OCI-M1 (cell line): ENCODE measurements at places on chromosomes 13 and 19.
A peak's percentile ranks its signal among the peaks of the same experiment; 100 is the strongest.

DNA sequence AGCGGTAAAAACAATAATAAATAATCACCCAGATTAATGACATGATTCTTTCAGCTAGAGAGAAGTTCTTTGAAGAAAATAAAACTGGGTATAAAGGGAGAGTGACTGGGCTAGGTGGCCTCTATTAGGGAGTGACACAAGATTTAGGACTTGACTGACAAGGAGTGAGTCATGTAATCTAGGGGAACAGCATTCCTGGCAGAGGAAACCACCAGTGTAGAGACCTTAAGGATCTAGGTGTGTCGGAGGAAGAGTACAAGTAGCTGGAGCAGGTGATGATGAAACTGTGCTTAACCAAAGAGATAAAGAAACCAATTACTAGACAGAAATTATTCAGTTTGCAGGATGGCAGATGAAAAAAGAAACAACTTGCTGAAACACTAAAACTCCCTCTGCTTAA lies 248.0 kb downstream of the RFC3 start:
- DNase-seq: no peak

- DNase-seq: no peak
Observed at GRCh38 chr13:25946321-25946720, 105.5 kb downstream of the SHISA2 start.

DNA sequence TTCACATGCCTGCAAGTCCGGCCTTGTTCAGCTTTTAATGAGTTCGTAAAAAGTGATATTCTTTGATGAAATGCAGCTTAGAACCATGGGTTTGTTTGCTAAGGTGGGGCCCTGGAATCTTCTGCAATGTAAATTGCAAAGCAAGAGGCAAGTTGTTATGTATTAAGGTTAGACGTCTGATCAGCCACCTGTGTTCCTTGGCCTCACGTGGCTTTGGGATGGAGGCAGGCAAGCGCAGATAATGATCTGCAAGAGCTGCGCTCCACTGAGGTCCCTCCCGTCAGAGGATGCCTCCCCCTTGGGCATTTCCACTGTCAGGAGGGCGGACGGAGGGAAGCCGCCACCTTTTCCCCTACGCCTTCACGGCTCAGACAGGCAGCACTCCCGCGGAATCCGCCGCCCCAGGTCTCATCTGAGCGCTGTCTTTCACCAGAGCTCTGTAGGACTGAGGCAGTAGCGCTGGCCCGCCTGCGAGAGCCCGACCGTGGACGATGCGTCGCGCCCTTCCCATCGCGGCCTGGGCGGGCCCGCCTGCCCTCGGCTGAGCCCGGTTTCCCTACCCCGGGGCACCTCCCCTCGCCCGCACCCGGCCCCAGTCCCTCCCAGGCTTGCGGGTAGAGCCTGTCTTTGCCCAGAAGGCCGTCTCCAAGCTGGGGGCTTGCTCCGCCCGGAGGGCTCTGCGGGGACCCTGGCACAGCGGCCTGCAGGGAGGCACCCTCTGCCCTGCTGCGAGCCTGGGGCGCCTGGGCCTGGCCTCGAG lies 110.9 kb downstream of the CRYL1 start:
- no peak for DNase-seq

GRCh38 chr13:44747179-44747578 lies 171.0 kb upstream of the TSC22D1 start:
- no peak for DNase-seq

DNA sequence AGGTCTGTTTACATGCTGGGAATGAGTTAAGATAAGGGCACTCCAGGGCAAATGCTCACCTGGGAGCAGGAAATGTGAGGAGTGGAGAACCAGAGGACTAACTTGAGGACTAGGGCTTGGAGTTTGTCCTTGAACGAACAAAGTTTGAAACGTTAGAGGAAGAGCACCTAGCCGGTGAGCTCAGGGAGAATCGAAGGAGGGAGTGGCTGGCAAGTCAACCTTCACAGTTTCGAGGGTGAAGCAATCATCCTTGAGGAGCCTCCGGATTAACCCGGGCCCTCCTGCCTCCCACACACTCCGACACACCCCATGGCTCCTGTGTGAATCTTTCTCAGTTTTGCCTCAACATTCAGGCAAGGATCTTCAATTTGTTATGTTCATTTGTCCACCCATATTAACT lies 58.6 kb downstream of the LMO7 start:
- DNase-seq: no peak

DNA sequence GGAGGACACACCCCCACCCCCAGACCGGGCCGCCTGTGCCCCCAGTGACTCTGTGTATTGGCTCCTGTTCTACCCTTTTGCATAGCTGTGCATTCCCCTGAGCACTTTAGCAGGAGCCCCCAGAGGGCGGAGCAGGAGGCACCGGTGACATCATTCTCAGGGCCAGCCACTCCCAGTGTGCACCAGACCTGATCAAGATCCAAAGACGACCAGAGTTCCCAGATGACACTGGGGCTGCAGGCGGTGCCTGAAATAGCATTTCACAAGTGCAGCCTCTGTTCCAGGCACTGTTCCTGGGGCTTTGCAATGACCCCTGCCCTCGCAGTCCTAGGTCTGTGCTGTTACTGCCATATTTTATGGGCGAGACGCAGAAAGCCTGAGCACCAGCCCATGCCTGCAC lies 14.5 kb upstream of the PTPRS start:
- peak; percentile 55 for DNase-seq

DNA sequence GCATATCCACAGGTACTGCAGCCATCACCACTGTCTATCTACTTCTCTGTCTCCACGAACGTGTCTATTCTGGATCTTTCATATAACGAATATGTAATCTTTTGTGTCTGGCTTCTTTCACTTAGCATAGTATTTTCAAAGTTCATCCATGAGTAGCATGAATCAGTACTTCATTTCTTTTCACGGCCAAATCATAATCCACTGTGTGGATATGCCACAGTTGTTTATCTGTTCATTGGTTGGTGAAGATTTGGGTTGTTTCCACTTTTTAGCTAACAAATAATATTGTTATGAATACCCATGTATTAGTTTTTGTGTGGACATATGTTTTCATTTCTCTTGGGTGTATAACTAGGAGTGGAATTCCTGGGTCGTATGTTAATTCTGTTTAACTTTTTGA lies 14.4 kb downstream of the RGCC start:
- DNase-seq: no peak

GRCh38 chr19:58519087-58519354 lies 589 bp downstream of the ZBTB45 start:
- peak; percentile 89 for DNase-seq

- no peak for DNase-seq
Observed at GRCh38 chr19:13484166-13484565, 22.1 kb downstream of the CACNA1A start.

- DNase-seq: no peak
Observed at GRCh38 chr13:94154367-94154766, 325.1 kb downstream of the DCT start.

DNA sequence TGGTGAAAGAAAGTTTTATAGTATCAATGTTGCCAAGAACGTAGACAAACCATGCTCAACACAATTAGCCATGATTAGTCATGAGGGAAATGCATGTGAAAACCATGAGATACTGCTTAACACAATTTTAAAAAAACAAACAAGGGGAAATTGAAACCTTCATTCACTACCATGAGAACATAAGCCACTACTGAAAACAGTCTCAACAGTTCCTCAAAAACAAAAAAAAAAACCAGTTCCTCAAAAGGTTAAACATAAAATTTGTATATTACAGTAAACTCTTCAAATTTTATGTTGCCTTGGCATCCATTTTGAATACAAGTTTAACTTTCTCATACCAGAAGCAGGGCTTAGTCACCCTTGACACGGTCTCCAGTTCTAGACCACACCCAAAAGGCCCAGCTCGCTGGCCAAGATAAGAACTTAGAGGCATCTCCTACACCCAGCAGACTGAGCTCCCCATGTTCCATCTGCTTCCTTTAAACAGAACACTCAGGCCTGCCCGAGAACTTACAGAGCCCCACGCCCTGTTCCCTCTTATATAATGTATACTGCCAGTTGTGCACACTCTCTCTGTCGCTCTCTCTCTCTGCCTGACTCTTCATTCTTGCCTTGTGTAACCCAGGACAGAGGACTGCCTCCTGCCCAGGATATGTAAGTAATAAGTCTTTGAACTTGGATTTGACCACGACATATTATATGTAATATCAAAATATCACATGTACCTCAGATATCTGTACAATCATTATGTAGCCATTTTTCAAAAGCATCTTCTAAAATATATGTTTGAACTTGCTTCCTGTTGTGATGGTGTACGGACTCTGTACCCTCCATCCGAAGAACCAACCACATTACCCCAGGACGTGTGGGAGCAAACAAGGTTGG lies 67.4 kb downstream of the STK24 start:
- DNase-seq: peak; percentile 97

DNA sequence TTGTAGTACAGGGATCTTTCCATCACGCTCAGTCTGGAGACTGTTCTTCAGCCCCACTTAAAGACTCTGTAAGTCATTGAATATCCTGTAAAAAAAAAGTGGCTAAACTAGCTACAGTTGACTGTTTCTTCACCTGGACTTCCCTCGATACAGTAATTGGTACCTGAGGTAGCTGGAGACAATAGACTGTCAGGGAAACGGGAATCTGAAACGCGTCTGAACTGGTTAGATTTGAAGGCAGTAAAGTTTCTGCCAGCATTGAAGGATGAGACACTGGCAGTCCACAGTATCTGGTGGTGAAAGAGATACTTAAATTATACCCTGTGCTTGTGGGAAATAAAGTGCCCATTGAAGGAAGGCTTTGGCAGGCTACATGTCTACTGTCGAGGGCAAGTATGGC lies 550.5 kb downstream of the IRS2 start:
- DNase-seq: no peak

GRCh38 chr13:113851826-113852535 lies 11.9 kb downstream of the GAS6 start:
- DNase-seq: no peak

DNA sequence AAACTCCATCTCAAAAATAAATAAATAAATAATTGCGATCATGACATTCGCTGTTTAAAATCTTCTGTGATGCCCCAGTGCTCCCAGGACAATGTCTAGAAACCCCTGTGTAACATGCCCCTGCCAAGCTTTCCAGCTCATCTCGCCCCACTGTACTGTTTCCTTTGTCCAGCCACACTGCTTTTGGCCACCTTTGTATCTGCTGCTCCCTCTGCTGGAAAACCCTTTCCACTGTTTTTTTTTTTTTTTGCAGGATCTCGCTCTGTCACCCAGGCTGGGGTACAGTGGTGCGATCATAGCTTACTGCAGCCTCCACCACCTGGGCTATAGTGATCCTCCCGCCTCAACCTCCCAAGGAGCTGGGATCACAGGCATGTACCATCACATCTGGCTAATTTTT lies 7.5 kb downstream of the PLAUR start:
- DNase-seq: peak; percentile 23

- DNase-seq: peak; percentile 87
Observed at GRCh38 chr19:10655457-10656312, 1.5 kb downstream of the ILF3 start.

DNA sequence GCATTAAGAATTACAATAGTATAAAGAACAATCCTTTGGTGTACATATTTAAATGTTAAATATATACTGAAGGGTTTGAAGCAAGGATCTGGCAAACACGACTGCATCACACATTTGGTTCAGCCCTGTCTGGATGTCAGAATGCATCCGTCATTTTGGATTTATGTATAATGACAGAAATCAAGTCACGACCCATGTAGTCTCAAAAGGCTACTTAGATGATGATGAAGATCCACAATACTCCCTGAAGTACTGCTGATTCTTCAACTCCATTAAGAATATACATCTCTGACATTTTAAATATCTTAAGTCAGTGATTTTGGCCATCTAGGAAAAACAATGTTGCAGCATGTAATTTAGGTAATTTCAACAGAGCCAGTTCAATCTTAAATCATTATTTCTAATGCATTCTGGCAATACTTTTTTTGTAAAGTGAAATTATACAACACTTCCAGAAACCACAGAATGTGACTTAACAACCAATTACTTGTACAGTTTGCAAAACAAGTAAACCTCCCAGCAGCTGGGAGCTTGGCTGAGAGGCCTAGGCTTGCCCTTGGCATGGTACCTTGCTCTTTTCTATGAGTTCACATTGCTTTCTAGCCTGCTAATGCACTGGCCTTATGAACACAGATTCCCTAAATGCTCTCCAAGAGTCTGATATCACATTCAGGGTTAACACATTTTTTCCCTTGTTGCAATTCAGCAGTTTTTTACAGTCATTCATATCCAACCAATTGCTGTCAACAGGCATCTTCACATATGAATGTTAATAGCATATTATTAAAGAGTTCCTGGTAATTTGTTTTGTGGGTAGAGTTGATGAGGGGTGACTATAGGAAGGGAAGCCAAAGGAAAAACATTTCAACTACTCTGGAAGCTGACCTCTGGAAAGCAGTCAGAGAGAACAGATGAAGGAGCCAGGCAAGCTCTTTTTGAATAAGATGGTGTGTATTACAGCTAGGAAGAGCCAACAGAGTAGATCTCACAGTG lies 175.2 kb downstream of the ENOX1 start:
- no peak for DNase-seq

DNA sequence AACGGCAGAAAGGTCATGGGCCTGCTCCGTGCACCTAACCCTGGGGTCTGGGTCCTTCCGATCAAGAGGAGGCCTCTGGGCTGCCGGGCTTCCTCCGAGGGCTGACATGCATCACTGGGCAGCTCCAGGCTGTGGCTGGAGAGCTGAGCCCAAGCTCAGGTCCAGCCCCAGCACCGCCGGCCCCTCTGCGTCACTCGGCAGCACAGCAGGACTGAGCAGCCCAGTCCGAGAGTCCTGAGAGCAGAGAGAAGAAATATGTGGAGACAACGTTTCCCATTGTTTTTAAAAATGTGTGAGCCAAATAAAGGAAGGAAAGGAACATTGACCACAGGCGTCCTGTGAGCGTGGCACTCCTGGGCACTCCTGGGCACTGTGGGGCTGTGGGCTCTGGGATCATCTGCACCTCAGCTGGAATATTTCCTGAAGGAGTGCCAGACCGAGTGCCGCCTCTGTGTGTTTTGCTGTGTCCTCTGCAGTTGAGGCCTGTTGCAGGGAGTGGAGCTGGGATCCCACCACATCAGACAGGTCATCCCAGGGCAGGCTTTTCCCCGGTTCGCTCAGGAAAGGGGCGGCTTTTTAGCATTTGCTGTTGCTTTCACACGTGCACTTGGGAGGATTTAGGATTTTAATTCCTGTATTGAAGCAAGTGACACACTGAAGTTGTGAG lies 37.8 kb upstream of the TFDP1 start:
- DNase-seq: no peak

DNA sequence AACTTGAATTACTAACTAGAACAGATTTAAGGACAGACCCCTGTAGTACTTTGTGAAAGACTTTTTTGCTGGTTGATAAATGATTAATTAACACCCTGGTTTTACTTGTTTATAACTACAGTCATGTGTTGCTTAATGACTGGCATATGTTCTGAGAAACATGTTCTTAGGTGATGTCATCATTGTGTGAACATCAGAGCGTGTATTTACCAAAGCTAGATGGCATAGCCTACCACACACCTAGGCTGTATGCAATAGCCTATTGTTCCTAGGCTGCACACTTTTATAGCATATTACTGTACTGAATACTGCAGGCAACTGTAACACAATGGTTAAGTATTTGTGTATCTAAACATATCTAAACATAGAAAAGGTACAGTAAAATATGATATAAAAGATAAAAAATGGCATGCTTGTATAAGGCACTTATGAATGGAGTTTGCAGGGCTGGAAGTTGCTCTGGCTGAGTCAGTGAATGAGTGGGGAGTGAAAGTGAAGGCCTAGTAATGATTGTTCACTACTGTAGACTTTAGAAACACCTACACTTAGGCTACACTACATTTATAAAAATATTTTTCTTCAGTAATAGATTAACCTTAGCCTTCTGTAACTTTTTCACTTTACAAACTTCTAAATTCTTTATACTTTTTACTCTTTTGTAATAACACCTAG lies 260.3 kb downstream of the KCNRG start:
- no peak for DNase-seq
